Activated CD8-positive, alpha-beta T cell treated with anti-CD3 and anti-CD28 coated beads for 36 hours (primary cell): ENCODE measurements at places on chromosomes 1 and 21. TPM values are rescaled to one million over a fixed set of nuclear protein-coding genes. Genes with fewer than 3 reads are reported as not detected.

GRCh38 chr1:230971771-230972170 is 6.9 kb downstream of the TTC13 start:
- no peak for DNase-seq

GRCh38 chr1:208080396-208081286 is 163.5 kb downstream of the PLXNA2 start:
- DNase-seq, result no peak

GRCh38 chr1:185850366-185850765 is 116.2 kb downstream of the HMCN1 start:
- no peak for DNase-seq

DNA sequence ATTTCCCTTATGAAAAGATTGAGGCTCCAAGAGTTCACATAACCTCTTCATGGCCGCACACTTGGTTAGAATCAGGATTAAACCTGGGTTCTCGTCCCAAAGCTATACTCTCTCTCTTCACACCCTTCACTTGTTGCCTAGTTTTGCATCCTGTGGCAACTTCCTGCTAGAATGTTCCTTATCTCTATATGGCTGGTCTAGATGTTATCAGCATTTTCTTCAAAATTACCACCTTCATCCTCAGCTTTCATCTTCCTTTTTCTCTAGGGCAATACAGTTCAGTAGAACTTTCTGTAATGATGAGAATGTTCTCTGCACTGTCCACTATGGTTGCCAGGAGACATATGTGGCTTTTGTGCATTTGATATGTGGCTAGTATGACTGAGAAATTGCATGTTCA is 31.1 kb upstream of the BCAR3 start:
- no peak for DNase-seq

GRCh38 chr1:58778385-58779000 is 5.4 kb downstream of the JUN start:
- no peak for DNase-seq

DNA sequence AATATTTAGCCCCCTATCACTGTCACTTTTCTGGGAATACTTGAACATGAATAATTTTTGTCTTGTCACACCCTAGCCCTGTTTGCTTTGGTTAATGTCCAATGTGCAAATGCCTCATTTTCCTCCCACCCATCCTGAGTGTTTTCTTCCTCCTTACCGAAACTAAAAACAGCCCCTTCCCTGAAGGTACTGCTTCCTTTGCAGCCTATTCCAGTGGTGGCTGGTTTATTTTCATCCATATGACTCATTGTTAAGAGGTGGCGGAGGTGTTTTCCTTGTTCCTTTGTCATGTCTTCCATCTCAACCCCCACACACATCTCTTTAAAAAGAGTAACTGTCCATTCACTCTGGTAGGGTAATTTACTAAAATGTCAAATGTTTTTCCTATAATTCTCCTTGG is 40.4 kb downstream of the CD55 start:
- no peak for DNase-seq

The ADORA3 gene
- total RNA-seq, result not detected

The ESRRG gene
- not detected for total RNA-seq

GRCh38 chr1:36161641-36162531 is 5.9 kb downstream of the MAP7D1 start:
- DNase-seq, result peak; percentile 66

The IFNAR1 gene
- 30.3 TPM for total RNA-seq

DNA sequence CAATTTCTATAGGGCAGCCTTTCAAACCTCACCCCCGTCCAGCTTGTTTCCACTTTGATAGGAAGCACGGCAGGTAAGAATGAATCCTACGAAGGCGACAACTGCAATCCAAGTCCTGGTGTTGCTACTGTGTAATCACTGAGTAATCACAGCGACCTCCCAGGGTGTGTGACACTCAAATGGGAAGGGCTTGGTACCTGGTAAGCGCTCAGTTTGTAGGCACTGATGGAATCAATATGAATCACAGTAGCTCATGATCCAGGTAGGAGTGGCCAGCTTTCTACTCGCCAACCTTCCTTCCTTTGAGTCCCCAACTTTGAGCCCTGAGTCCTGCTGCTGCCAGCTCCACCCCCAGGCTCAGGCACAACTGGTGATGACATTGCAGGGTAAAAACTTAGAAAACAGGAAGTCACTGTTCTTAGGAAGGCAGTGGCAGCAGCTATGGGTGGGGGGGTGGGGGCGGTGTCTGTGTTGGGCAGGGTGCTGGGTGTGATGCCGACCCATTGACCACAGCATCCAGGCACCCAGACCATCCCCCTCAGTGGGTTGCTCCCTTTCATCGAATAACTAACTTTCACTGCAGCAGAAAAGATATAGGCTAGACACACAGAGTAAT is 70.7 kb downstream of the CD247 start:
- DNase-seq, result peak; percentile 90

DNA sequence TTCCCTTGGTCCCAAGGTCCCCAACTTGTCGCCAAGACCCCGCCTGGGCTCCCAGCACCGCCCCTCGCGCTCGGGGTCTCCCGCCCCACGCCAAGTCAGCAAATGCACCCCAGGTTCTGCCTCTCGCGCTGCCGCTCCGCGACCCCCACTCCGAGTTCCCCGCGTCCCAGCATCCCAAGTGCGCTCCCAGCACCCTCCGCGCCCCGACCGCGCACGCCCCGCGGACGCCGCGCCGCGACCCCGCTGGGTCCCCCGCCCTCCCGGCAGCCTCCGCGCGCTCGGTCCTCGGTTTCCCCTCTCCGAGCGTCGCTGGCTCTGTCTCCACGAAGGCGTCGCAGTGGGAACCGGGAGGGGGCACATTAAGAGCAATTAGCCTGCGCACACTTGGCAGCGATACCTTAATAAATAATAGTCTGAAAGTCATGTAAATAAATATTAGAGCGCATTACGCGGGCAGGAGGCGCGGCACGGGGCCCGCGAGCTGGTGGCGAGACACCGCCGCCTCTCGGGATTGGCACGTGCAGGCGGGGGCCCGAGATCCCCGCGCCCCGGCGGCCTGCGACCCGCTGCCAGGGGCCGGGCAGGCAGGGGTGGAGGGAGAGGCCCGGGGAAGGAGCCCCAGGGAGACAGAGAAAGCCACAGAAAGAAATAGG is 75.9 kb downstream of the VWA5B1 start:
- no peak for DNase-seq

DNA sequence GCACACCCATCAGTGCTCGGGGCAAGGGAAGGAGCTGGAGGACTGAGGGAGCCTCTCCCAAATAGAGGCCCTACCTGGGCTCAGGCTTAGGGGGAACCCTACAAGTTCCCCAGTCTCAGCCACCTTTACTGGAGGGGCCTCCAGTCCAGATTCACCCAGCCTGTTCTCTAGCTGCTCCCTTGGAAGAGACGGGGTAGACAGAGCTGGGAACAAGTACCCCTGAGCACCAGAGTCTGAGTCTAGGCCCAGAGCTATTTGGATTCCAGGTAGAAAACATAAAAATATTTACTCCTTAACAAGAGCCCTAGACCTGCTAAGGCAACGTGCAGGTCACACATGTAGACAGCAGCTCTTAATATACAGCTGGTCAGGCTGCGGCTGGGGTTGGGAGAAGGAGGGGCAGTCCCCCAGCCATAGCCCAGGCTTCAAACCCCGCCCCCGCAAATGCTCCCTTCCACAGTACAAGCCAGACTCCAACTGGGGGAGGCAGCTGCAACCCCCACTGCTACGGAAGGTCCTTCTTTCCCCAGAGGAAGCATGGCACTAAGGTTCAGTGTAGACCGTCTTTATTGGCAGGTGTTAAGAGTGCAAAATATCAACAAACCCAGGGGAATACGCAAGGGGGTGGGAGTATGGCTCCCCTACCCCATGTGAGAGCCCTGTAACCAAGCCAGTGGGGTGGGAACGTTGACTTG is 8.0 kb downstream of the TENT5B start:
- no peak for DNase-seq

DNA sequence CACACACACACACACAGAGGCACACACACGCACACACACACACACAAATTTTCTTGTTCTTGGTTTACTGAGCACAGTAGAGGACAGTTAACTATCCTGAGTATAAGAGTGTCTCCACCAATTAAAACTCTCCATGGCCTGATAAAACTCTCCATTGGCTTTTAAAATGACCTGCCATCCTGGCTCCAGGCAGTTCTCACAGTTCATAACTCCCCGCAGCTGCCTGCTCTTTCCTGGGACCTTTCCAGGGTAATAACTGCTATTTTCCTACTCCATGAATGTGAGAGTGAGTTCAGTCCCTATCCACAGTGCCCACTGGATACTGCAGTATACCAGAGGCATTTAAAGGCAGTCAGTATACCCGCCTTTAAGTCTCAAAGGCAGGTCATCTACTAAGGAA is 351.5 kb downstream of the PLPP3 start:
- DNase-seq, result no peak

- no peak for DNase-seq
These were observed 32.6 kb downstream of the UBE4B start for GRCh38 chr1:10065344-10065685.

The POMGNT1 gene
- 28.1 TPM for total RNA-seq

DNA sequence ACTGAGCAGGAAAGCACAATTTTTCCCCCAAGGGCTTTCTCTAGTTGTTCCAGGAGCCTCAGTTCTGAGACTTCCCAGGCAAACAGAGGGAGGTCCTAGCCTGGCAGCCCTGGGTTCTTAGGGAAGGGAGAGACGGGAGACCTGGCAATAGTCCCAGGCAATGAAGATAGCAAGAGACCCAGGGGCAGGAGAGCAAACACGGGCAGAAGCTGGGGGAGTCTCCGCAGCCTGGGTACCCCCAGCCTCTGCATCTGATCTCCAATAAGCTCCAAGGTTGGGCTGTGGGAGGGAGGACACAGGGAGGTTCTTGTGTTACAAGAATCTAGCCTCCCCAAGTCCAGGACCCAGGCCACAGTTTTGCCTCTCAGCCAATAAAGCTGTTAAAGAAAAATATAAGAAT is 2.4 kb downstream of the BLACAT1 start:
- no peak for DNase-seq

The PLD5 gene
- not detected for total RNA-seq

The AP4B1 gene
- 38.5 TPM for total RNA-seq

The PGBD5 gene
- total RNA-seq, result not detected

DNA sequence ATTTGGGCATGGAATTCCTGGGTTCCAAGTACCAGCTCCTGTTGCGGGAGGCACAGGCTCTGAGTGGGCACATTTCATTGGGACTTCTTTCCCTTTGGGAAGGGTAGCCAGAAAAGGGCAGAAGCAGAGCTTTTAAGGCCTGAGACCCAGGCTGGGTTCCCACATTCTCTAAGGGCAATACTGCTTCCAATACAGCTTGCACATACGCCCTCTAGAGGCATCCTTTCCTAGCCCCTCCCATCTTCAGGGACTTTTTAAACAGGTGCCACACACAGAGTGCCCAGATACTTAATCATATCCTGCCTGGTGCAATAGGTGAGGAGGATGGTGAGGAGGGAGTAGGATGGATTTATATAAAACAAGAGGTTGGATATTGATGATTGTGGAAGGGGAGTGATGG is 5.7 kb downstream of the GPR88 start:
- DNase-seq, result peak; percentile 74

DNA sequence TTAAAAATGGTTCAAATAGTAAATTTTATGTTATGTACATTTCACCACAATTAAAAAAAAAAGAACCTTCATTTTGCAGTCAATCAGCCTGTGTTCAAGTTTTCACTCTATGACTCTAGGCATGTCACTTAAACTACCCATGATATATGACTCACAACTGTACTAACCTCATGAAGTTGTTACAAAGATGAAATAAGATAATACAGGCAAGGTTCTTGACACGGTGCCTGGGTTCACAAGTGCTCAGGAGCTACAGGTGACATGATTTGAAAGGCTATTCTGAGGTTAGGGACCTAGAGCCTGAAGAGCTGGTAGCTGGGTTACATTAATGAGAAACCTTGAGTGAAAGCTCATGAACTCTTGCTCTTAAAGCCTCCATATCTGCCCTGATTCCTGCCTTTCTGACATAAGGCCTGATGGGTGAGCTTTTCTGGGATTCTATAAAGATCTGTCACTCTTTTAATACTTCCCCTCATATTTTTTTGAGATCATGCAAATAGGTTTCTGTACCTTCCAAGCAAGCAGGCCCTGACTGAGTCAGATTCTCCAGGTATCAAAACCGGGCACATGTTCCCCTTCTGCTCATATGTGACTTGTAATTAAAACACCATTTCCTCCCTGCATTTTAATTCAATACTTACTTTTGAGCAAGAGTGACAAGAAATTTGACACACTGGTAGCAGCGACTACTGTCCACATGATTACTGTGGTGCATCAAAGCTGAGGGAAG is 34.0 kb downstream of the PCSK9 start:
- DNase-seq, result peak; percentile 56

DNA sequence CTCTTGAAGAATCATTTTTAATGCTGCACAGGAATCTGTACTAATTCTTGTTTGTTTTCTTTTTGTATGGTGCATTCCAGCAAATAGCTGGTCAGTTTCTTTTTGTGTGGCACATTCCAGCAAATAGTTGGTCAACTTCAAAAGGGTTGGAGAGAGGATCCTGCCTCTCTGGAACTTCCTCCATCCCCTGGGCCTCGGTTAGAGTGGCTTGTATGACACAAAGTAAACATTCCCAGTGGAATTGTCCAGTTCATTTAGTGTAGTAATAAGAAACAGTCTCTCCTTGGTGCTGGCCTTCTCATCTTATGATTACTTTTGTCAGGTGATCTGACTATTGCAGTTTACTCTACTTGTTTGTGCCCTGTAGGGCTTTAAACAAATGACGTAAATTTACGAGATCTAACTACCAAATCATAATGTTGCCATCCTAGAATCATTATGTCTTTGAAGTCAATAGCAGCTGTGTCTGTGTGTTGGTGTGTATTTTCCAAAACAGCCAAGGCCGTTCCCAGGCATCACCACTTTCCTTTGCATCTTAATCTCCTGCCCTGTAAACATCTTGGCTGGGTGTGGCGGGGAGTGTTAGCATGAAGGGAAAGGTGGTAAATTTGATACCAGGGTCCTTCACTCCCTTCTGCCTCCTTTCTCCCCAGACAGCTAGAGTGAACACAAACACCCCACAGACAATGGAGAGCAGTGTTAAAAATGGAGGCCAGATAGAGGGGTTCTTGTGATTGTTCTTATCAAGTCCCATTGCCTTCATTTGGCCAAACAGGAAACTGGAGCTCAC is 77.9 kb downstream of the CDC7 start:
- DNase-seq, result no peak

GRCh38 chr21:37658817-37659458 is 257.3 kb downstream of the KCNJ6 start:
- DNase-seq, result peak; percentile 3

DNA sequence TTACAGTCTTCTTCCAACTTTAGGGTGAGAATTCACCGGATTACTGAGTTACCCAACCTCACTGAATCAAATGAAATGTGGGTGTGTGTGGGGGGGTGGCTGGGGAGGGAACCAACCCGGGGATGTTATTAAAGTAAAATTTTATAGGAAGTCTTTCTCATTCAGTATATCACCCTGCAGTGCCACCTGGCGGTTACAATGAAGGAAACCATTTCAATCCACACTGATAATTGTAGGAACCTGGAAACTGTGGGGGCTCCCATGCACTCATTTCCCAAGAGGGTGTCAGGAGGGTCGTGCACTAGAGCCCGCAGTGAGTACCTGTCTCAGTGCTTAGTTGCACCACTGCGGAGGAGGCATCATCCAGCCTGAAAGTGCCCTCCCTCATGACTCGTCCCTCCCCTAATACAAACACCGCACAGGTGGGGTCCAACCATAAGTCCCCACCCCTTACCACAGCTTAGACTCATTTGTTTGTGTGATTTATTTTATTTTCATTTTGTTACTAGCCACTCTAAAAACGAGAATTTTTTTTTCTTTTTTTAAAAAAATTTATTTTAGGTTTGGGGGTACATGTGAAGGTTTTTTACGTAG is 29.1 kb upstream of the IGSF5 start:
- DNase-seq, result peak; percentile 68
